M059J (cell line): ENCODE measurements at places on chromosomes 2 and 18.

- DNase-seq: no peak
Measured at GRCh38 chr2:240602266-240603050, 15.9 kb downstream of the CAPN10 start.

- DNase-seq: no peak
Measured at GRCh38 chr18:6505498-6505875, 90.8 kb upstream of the L3MBTL4 start.

DNA sequence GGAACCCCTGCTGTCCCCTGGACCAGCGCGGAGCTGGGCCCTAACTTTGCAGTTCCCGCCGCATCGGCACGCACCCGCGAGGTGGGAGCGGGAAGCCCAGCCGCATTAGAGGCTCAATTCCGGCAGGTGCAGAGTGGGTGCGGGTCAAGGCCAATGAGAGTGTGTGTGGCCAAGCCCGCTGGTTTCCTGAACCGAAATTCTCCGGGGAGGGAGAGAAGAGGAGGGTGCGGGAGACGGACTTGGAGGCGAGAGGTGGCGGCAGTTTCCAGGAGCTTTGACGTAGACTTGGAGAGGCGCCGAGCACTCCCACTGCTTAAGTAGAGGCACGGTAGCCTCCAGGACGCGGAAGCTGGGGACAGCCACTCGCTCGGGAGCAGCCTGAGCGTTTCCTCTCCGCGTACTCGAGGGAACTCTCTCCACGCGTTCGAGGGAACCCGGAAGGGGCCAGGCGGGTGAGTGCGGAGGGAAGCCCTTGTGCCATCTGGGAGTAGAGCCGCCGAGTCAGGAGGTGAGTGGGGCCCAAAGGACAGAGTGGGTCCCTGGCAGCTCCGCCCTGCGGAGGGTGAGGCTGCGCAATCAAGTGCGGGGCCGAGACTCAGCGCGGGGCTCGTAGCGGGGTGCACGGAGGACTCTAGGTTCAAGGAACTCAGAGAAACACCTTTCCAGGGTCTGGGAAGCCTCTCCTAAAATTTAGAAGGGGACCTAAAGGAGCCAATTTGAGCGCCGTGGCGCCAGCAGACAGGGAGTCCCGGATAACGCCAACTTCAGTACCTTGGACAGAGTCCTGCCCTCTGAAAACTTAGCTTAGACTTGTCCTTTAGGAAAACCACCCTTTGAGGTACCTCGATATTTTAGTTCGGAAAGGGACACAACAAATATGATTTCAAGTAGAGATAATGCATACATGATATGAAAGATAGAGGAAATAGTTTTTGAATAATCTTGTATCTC lies at the start of gene FAM237A:
FAM237A (plus strand) TSS at position 413 of the 951 bp plus-strand sequence. CDS start 1,750 bp downstream, outside the sequence.
- DNase-seq: peak; percentile 54

GRCh38 chr2:18378020-18378653 lies 182.3 kb downstream of the RDH14 start:
- DNase-seq: peak; percentile 50

DNA sequence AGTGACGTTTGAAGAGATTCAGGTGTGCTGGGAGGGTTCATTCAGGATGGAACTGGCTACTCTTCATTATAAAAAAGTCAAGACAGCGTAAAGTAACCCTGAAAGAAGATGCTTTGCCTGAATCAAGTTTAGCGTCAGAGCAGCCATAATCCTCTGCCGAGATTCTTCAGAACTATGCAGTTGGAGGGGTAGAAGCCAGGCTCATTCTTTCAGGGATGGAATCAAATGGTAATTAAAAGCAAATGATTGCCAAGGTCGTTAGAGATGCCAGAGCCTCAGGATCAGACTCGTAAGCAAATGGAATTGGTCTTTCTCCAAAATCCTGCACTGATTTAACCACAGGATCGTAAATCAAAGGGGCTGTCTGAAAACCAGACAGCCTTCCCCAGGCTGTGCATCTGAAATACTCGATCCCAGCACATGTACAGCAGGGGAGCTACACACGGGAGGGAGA lies 21.9 kb downstream of the APCDD1 start:
- peak; percentile 81 for DNase-seq

DNA sequence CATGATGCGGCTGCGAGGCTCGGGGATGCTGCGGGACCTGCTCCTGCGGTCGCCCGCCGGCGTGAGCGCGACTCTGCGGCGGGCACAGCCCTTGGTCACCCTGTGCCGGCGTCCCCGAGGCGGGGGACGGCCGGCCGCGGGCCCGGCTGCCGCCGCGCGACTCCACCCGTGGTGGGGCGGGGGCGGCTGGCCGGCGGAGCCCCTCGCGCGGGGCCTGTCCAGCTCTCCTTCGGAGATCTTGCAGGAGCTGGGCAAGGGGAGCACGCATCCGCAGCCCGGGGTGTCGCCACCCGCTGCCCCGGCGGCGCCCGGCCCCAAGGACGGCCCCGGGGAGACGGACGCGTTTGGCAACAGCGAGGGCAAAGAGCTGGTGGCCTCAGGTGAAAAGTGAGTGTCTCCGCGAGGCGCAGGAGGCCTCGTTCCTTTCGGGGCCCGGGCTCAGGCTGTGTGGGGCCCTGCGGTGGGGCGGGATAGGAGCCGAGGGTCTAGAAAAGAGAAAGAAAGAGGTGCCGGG lies 520 bp downstream of the GLS start:
- no peak for DNase-seq

GRCh38 chr18:44681076-44681970 lies 635 bp downstream of the SETBP1 start:
- DNase-seq: no peak

DNA sequence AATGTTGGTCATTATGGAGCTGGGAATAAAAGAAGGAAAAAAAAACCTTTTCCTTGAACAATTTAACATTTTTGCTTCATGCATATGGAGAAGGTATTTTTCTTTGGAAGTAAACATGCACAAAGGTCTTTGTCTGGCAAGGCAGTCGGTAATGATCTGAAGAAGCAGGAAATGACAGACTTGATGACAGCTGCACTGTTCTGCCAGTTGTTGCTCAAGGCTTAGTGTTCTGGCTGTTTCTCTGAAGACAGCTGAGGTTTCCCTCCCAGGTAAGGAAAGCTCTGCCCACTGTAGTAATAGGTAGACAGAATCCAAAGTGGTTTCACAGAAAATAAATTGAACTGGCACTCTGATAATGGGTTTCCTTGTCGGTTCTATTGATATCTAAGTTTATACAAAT lies 308.4 kb upstream of the GCFC2 start:
- DNase-seq: no peak

DNA sequence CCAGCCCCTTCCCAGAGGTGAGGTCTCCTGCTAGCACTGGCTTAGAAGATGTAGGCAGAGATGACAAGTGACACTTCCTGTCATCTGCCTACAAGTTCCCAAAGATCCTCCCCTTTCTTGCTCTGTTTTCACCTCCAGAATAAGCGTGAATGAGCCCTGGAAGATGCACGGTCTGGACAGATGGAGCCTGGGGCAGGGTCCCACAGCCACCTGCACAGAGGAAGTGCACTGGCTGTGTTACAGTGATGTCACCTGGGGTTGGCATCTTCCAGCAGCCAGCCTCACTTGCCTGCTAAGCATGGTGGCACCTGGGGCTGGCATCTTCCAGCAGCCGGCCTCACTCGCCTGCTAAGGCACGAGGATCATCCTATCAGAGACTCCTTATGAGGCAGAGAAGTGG lies 32.3 kb downstream of the TMEM18 start:
- no peak for DNase-seq

- DNase-seq: no peak
Measured at GRCh38 chr2:2577407-2577831, 246.3 kb upstream of the MYT1L start.

DNA sequence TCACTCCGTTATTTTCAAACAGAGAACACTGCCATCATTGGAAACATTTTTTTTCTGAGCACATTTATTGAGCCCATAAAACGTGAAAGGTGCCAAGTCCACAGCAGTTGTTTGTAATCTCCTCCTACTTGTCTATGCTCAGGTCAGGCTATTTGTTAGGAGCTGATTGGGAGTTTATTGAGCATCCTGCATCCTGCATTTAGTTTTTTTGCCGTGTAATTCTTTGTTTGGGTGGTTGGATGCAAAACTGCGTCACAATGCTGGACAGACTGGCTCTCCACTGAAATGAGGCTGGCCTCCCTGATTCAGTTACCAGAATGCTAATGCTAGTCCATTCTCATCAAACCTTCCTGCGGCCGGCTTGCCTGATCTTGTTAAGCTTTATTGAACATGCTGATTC lies 71.4 kb downstream of the RAPGEF4 start:
- DNase-seq: no peak

GRCh38 chr2:240149943-240150784 lies 9.7 kb upstream of the OTOS start:
- DNase-seq: no peak

DNA sequence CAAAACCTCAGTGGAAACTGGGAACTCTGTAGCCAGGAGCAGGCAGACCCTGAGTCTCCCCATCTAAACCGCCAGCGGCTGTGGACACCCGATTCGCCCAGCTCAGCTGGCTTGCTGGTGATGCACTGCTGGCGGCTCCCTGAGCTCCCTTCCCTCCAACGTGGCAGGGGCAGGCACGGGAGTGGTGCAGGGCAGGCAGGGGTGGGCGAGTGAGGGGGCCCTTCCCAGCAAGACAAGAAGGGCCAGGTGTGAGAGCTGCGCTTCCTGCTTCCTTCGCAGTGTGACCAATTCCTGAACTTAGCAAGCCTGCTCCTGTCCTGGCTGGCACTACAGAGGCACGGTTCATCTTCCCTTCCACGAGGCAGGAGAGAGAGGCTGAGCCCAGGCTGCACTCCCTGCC lies 12.3 kb upstream of the SEMA4C start:
- no peak for DNase-seq

- no peak for DNase-seq
Measured at GRCh38 chr2:127545796-127546195, 10.3 kb downstream of the MYO7B start.

- DNase-seq: no peak
Measured at GRCh38 chr2:216059233-216059834, 22.3 kb downstream of the PECR start.

DNA sequence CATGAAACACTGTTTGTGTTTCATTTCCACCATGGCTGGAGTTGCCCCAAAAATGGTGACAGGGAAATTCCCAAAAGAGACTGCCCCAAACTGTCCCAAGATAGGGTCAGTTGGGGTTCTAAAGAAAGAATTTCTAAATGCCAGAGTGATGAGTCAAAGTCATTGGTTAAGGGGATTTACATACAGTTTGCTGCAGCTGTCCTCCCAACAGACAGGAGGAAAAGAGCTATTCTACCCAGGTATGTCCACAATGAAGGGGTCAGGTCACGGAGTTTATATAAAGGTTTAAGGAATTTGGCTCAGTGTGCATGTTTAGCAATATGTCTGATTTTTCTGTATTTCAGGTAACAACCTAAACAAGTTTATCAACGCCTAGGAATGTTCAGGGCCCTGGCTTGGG lies 344.1 kb downstream of the TDRD15 start:
- DNase-seq: peak; percentile 87

DNA sequence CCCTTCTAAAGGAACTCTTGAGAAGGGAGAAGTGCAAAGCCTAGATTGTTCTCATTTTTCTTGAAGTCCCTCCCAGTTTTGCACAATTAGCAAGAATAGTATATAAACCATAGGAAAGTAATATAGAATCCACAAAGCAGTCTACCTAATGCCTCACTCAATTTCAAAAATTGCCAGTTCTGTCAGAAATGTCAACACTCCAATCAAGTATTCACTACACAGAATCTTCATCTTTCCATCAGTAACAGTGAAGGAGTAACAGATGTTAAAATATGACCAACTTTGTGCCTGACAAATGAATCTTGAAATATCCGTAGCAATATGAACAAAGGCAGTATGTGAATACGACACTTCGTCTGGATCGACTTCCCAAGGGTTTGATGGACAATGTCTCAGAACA lies 56.3 kb downstream of the RBMS1 start:
- DNase-seq: no peak

DNA sequence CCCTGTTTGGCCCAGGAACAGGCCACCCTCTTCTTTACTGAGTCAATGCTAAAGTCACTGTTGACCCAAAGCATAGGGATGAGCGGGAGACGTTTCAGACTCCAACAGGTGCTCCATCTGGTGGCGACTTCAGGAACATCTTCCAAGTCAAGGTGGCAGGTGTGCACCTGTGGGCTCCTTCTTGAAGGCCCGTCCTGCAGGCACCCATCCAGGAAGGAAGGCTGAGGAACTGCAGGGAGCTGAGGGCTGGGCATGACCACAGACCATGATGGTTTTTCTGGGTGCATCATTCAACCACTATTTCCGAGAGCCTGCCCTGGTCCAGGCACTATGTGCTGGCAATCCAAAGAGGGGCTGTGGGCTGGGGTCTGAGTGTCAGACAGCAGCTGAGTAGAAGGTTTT lies 142.8 kb downstream of the NDUFA10 start:
- peak; percentile 4 for DNase-seq

- no peak for DNase-seq
Measured at GRCh38 chr2:147860009-147860408, 15.2 kb downstream of the ACVR2A start.

DNA sequence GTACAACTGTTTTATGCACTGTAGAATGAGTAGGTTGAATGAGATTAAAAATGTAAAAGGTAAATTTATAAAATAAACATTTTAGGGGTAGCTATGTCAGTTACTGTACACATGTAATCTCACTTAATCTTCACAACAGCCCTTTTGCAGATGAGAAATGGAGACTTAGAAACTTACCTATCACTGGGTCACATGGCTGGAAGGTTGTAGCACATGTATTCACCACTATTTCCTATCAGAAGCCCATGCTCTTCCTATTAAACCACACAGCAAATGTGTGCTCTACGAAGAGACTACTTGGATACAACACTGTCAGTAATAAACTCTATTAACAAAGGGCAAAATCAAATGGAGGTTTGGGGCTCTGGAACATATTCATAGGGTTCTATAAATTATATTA lies 60.5 kb downstream of the VWC2L start:
- DNase-seq: no peak

- peak; percentile 56 for DNase-seq
Measured at GRCh38 chr2:226656367-226656766, 143.3 kb downstream of the IRS1 start.

DNA sequence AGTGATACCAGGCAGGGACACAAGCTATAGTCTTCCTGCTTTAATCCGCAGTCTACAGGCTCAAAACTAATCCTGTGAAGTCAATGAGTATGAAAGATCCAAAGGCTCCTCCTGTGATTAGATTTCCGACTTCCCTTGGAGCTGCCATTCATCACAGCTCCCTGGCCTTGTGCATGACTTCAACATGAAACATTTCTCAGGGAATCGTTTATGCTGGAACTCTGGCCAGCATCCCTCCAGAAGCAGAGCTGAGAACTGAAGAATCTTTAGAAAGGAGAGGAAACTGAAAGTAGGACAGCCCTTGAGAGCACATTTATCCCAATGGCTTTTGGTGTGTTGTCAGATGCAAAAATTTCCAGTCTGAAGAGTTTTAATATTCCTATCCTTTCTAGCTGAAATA lies 84.3 kb upstream of the SESTD1 start:
- DNase-seq: peak; percentile 3
